ENCODE measurements at places on chromosomes 11 and 22.

- H3K27me3 ChIP-seq = no peaks in the 10 kb centered on the region
- no peaks in the 10 kb centered on the region for H3K36me3 ChIP-seq
- DNase-seq = no peak
- H3K4me1 ChIP-seq = no peaks in the 10 kb centered on the region
- H3K27ac ChIP-seq = no peak overlapping the region
These were observed 42.1 kb upstream of the KLHL35 start for GRCh38 chr11:75474878-75475766.

GRCh38 chr11:235997-236773 lies at the start of gene SIRT3:
Gene SIRT3, minus strand, starts transcription at chr11:236342. Its CDS starts 14 bp downstream, at chr11:236328.
- H3K27ac ChIP-seq = peak within 1 kb of the TSS; percentile 92
- peak; percentile 73 for DNase-seq
- peaks cover 20% of the 10 kb centered on the region for H3K4me1 ChIP-seq
- H3K27me3 ChIP-seq = no peaks in the 10 kb centered on the region

- no peak overlapping the region for H3K4me3 ChIP-seq
- H3K27me3 ChIP-seq = no peaks in the 10 kb centered on the region
- H3K27ac ChIP-seq = no peak overlapping the region
- no peak for DNase-seq
- H3K36me3 ChIP-seq = peaks cover 12% of the 10 kb centered on the region
These were observed 26.9 kb upstream of the ARFGAP3 start for GRCh38 chr22:42883970-42884369.

DNA sequence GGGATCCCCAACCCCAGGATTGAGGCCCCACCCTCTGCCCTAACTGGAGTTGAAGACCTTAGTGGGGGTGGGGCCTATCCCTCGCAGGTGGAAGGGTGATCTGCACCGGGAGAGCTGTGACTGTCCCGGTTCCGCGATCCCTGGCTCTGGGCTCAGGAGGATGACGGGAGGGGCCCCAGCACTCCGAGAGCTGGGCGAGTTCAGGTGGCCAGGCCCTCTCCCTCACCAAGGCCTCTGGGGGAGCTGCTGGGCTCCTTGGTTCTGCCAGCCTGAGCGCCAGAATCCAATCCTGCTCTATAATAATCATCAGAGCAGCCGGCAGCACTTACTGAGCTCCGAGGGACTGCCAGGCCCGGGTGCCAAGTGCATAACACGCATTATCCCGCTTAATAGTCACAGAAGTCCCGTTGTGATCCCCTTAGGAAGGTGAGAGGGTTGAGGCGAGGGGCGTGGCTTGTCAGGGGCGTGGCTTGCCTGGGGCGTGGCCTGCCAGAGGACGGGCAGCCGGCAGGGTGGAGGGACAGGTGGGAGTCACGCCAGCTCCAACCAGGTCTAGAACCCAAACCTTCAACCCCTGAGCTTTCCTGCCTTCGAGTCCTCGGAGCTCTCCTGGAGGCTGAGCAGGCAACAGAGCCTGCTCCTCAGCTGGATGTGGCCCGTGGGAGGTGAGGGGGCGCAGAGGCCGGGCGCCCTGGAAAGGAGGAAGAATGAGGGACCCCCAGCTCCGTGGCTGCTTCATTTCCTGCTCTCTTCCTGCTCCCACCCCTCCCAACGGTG lies 7.3 kb upstream of the SYT7 start:
- peak overlapping the region; percentile 57 for H3K4me3 ChIP-seq
- H3K27me3 ChIP-seq = no peaks in the 10 kb centered on the region
- peaks cover 44% of the 10 kb centered on the region for H3K4me1 ChIP-seq
- H3K36me3 ChIP-seq = no peaks in the 10 kb centered on the region
- H3K27ac ChIP-seq = peak overlapping the region; percentile 67

- no peak for DNase-seq
- H3K27me3 ChIP-seq = no peaks in the 10 kb centered on the region
- peaks cover 5% of the 10 kb centered on the region for H3K4me1 ChIP-seq
- no peak overlapping the region for H3K27ac ChIP-seq
- no peaks in the 10 kb centered on the region for H3K36me3 ChIP-seq
- no peak overlapping the region for H3K4me3 ChIP-seq
These were observed 4.7 kb downstream of the PRCP start for GRCh38 chr11:82895437-82896091.
